EH (cell line): ENCODE measurements at places on chromosomes 7 and 10.

- no peak for DNase-seq
Measured at GRCh38 chr10:124573726-124574455, 112.3 kb downstream of the LHPP start.

DNA sequence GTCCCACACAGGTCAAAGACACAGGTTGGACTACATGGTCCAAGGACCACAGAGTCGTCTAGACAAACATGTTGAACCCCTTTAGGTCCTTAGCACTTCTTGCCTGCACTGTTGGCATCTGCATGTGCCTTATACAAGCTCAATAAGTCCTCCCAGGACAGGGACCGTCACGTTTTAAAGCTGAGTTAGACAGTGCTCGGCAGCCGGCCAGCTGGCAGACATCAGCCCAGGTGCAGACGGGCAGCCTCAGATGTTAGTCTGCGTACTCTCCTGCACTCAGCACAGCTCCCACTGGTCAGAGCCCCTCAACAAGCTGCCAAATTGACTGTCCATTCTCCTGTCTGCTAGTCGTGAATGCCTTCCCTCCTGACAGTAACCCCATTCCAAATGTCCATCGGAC is 34.9 kb downstream of the PARP12 start:
- DNase-seq: no peak

GRCh38 chr7:115708013-115708341 is 322.6 kb downstream of the TFEC start:
- no peak for DNase-seq

DNA sequence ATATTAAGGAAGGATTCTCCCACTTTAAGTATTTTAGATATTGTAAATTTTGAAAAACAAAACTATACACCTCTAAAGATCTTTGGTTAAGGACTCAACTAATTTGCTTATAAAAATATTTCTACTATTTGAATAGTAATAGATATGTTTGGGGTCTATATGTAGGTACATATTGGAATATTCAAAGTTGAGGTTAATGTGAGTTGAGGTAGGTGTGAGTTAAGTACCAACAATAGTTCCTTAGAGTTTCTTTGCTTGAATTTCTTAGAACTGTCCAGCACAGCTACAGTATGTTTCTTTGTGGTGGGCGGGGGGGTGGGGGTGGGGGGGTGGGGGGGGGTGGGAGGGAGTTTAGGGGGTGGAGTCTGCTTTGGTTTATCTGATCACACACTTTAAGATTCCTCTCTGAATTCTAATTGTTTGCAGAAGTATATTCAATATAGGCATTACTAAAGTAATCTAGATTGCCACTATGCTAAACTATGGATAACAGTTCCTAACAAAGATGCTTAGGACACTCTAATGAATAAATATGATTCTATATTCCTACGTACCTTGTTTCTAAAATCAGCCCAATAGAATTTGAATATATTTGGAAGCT is 2.1 kb downstream of the GRM3 start:
- no peak for DNase-seq

DNA sequence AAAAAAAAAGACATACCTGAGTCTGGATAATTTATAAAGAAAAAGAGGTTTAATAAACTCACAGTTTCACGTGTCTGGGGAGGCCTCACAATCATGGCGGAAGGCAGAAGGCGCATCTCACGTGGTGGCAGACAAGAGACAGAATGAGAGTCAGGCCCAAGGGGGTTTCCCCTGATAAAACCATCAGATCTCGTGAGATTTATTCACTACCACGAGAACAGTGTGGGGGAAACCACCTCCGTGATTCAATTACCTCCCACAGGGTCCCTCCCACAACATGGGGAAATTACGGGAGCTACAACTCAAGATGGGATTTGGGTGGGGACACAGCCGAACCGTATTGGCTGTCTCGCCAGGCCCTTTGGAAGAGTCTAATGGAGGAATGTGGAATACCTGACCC is 9.0 kb upstream of the MAFK start:
- no peak for DNase-seq
